GM12892 (cell line): ENCODE measurements at places on chromosomes 1 and 21.

GRCh38 chr1:112533029-112533428 is 24.3 kb downstream of the WNT2B start:
- DNase-seq = no peak

- peak; percentile 52 for DNase-seq
These were observed 539 bp downstream of the LAMC1 start for GRCh38 chr1:183023601-183024316.

DNA sequence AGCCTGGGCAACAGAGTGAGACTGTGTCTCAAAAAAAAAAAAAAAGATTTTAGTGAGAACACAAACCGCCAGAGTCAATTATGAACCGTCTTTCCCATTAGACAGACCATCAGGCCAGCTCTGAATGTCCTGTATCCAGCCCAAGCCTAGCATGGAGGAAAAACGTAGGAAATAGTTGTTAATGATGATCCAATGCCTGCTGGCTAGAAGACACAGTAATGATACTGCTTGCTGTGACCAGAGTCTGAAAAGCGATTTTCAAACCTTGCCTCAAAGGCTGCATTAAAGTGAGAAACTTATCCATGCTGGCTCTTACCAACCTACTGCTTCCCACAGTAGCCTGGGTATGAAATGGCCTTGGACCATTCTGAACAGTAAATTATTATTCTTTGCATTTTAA is 17.0 kb downstream of the COA7 start:
- DNase-seq = no peak

GRCh38 chr1:35715568-35716002 is 3.1 kb downstream of the C1orf216 start:
- peak; percentile 76 for DNase-seq

DNA sequence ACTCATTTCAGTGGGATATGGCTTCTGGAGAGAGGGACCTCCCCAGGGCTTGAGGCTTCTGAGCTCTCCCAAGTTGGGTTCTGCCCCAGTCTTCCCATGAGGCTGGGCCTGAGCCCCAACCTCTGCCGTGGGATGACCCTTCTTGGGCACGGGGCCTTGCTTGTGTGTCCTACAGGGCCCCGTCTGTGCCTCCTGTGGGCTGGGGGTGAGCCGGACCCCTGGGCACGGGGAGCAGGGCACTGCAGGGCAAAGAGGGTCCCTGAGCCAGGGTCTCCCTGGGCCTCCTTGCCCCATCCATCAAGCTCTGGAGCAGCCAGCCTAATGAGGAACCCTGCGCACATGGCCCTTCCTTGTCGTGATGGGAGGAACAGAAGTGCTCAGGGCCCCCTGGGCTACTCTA is 5.2 kb upstream of the SMYD3 start:
- no peak for DNase-seq

GRCh38 chr1:78101514-78101913 is 55.7 kb downstream of the GIPC2 start:
- DNase-seq = no peak

DNA sequence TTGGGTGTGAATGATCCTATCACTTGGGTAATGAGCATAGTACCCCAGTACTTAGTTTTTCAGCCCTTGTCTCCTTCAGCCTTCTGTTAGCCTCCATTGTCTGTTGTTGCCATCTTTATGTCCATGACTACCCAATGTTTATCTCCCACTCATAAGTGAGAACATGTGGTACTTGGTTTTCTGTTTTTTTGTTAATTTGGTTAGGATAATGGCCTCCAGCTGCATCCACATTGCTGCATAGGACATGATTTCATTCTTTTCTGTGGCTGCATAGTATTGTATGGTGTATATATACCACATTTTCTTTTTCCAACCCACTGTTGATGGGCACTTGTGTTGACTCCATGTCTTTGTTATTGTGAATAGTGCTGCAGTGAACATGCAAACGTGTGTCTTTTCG is 39.6 kb upstream of the GPR52 start:
- DNase-seq = no peak

DNA sequence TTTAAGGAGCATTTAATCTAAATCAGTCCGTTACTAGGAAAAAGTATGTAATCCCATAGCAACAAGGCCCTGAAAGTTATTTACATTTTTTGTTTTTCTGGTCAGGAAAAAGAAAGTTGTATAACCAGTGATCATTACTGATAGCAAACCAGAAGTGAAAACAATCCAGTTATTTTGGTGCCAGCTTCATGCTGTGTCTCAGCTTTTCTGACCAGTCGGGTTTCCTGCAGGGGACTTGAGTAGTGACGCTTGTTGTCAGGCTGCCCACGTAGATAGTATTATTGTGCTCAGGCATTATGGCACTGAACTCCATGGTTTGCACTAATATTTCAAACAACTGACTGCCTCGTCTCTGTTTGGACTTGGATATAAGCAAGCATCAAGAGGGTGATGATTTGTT is 55.2 kb downstream of the SASS6 start:
- DNase-seq = no peak

DNA sequence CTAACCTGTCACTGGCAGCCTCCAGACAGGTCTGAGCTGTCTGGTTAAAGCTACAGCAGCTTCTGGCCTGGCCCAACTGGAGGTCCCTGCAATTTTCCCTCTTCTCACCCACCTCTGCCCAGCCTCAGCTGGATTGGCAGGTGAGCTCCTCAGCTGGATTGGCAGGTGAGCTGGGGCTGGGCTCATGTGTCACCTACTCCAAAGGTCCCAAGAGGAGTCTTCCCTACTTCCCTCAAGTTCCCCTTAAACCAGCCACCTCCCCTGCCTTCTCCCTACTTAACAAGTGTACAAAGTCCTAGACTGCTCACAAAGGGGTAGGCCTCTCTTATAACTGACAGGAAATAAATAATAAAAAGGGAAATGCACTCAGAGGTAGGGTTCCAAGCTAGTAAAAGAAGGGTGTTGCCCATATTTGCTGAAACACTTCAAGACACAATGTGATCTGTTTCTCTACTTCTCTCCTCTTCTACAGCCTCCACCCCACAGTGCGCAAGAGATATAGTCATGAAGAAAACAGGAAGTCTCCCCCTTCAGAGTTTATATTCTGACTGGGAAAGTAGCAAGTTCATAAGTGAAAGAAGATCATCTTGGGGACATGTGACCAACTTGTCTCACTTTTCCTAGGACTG is at the start of gene GPA33:
Gene GPA33, minus strand, starts transcription at position 64 of the 629 bp plus-strand sequence. CDS start 90 bp downstream, outside the sequence.
- DNase-seq = no peak
